ENCODE measurements at places on chromosomes 6 and 20.

- DNase-seq: no peak
Observed at GRCh38 chr6:46217671-46218131, 46.9 kb upstream of the ENPP5 start.

DNA sequence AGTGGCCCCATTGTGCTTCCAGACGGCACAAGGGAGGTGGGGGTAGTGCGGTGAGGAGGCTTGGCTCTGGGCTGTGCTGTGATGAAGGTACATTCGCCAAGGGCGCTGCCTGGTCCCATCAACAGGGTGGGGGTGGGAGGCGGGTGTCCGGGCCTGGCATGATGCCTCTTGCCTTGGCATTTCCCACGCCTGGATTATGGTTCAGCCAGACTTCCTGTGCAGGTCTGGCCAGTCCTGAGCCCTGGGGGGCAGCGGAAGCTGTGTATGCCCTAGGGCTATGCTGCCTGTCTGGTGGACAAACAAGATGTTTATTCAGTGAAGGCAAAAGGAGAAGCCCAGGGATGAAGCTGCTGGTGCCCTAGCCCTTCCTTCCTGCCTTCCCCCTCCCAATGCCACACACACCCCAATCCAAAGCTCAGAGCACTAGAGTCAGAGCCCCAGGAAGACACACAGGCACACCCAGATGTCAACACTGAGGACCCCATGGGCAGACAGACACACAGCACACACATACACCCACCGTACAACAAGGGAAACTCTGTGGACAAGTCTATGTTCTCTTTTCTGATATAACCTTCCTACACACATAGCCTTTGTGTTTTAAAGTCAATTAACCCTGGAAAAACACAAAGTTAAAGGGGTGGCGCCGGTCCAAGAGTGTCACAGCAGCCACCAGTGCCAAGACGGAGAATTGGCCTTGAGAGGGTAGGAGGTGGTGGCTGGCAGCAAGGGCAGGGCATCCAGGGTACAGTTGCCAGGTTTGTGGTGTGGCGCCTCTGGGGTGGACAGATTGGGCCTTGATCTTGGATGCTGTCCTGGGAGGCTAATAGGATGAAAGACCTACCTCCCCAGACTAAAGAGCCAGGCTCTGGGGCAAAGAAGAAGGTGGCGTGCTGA, 54.7 kb upstream of the SAYSD1 start:
- DNase-seq: no peak

DNA sequence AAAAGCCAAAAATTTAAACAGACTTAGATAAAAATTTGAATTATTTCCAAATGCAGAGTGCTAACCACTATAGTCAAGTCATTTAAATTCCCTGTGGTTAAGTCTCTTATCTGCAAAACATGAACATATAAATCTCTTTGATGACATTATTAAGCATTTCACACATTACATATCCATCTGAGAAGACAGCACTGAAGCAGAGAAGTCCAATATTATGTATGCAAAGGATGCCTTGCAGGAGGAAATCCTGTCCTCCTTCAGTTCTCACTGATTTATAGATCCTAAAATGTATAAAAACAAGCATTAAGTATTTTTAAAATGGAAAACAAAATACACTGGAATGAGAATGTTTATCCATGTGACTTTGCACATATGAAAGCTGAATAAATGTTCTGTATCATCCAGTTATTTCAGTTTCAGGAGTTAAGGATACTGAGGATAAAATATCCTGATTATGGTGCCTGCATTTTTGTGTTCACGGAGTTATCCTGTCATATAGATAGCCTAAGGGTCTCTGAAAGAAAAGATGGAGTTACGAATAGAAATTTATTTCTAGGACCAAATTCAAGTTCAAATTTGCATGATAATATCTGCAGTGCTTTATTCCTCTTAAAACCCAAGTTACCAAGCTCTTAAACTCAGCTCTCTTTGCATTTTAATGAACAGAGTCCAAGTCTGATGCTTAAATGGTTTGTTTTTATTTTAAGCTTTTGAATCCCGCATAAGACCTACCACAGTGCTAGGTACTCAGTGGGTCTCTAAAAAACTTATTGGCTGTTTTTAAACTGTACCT, 145.4 kb downstream of the PRKN start:
- DNase-seq: no peak

GRCh38 chr6:115909923-115910546, 150.7 kb downstream of the FRK start:
- no peak for DNase-seq

- DNase-seq: no peak
Observed at GRCh38 chr6:80623066-80623815, 516.8 kb downstream of the BCKDHB start.

DNA sequence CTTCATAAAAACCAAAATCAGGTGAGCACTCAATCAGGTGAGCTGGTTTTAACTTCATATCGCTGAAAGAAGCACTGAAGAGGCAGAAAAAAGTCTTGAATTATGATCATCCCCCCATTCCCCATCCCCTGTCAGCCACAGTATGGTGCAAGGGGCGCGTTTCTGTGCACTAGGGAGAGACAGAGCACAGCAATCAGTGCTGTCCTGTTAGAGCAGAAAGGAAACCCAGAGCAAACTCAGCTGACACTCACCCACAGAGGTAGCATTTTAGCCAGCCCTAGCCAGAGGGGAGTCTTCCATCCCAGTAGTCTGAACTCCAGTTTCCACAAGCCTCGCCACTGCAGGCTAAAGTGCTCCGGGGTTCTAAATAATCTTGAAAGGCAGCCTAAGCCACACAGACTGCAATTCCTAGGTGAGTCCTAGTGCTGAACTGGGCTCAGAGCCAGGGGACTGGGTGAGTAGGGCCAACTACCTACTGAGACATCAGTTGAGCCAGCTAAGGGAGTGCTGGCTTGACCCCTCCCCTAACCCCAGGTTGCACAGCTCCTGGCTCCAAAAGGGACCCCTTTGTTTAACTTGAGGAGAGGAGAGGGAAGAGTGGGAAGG, 1352.6 kb upstream of the GJE1 start:
- DNase-seq: no peak

- no peak for DNase-seq
Observed at GRCh38 chr6:154962753-154963152, 32.4 kb upstream of the TIAM2 start.

GRCh38 chr20:12294678-12295077, 377.0 kb downstream of the BTBD3 start:
- DNase-seq: no peak

Data from SHP77 (cell line).